ENCODE measurements at places on chromosomes 5 and 9. TPM values are rescaled to one million over a fixed set of nuclear protein-coding genes. Genes with fewer than 3 reads are reported as not detected.

Gene ECM2
- 1.7 TPM for total RNA-seq

Gene MORN5
- total RNA-seq: not detected

Gene OTP
- not detected for total RNA-seq

Gene TMEM171
- total RNA-seq: 0.68 TPM

Gene SPATA31A3
- total RNA-seq: not detected

Gene SPAG8
- total RNA-seq: not detected

Gene CCDC171
- total RNA-seq: 2.3 TPM

Gene C6
- total RNA-seq: not detected

Gene SPATA31A6
- total RNA-seq: not detected

Gene CENPH
- 6.2 TPM for total RNA-seq

Gene TRIM14
- 16.7 TPM for total RNA-seq

Gene CA9
- total RNA-seq: 0.68 TPM

Gene MFAP3
- total RNA-seq: 82.7 TPM

Gene DOCK8
- total RNA-seq: 0.34 TPM

Gene SMIM33
- total RNA-seq: not detected

Gene MCTP1
- total RNA-seq: 12.3 TPM

Gene DROSHA
- 35.2 TPM for total RNA-seq

Gene GNE
- total RNA-seq: 15.2 TPM

All from nasal cavity respiratory epithelium epithelial cell of viscerocranial mucosa (primary cell).